ENCODE measurements at places on chromosomes 16 and 17. TPM values are rescaled to one million over a fixed set of nuclear protein-coding genes. Genes with fewer than 3 reads are reported as not detected.

DNA sequence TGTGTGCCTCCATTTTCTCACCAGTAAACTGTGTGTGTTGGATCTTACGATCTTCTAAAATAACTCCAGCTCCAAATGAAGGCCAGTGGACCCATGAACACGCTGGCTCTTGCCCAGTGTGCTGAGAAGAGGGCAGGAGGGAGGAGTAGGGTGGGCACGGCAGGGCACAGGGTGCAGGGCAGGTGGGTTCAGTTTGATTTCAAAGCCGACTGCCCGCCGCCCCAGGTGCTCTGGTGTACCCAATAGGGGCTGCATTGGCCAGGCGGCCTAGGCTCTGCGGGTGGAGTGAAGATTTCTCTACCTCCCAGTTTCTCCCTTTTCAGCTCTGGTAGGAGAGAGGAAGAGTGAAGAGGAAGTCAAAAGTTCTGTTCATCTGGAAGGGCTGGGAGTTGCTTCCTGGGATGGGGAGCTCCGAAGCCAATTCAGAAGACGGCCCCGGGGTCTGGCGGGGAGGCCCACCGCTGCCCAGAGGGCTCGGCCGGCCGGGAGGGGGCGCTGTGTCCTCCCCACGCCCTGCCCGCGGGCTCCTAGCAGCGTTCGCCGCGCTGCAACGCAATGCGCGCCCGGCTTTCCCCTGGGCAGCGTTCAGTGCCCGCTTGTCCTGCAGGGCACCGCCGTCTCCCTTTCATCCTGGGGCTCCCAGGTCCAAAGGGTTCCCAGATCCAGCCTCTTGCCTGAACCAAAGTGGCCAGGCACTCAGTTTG, 1.1 kb upstream of the CRHR1 start:
- DNase-seq = peak; percentile 53

DNA sequence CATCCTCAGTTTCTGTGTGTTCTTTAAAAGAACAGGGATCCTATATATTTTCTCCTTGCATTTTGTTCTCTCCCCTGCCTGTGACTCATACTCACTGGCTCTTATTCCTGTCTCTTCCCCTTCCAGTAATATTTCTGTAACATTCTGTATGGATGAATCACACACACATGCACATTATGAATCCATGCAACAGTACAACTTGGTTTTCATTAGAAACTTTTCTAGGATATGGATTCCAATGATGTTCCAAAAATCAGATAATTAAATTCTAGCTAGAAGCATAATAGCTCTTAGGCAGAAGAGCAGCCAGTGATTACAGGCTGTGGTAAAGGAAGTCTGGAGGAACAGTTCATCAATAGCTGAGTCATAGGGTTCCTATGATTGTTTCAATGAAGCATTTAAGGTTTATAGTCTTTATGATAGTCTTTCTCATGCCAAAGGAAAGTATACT, 119.6 kb upstream of the PMFBP1 start:
- peak; percentile 71 for DNase-seq

DNA sequence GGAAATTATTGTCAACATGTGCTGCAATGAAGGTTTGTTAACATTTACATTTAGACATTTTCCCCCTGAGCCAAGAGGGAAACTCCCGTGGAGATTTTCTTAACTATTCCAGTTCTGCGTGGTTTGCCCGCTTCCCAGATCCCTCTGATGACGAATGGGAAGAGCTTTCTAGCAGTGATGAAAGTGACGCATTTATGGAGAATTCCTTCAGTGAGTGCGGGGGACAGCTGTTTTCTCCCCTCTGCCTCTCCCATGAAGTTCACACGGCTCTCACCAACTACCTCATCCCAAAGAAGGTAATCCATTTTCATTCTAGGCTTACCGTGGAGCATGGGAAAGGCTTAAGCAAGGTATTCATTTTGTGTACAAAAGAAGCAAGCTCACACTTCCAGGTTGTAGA, 18.2 kb downstream of the HEATR3 start:
- DNase-seq = no peak

DNA sequence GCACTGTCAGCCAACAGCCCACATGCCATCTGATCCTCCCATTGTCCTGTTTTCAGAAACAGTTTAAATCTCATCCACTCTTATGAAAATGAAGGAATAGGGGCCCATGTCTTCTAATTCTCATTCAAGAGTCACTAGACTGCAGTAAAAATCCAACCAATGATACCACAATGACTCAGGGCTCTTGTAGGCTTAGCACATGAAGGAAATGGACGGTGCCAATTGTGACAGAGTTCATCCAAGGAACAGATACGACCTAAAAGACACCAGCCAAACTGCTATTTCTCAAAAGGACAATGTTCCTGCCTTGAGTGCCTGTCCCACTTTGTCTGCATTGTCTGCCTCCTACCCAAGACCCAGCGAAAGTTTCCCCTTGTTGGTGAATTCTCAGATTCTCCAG, 204.8 kb upstream of the COX10 start:
- DNase-seq = peak; percentile 77

GRCh38 chr17:42889809-42890208, 10.8 kb upstream of the G6PC1 start:
- no peak for DNase-seq

- DNase-seq = no peak
These were observed 589 bp downstream of the NMT1 start for GRCh38 chr17:45061606-45062205.

- DNase-seq = peak; percentile 86
These were observed at the start of gene TMEM107 for GRCh38 chr17:8176197-8176940. TSS of gene TMEM107 (minus strand) at chr17:8176380. CDS start at chr17:8176286, 94 bp downstream.

The TBX6 gene
- total RNA-seq = not detected

The LRRC46 gene
- not detected for total RNA-seq

The PGS1 gene
- 25.6 TPM for total RNA-seq

The ALOX12B gene
- not detected for total RNA-seq

The EVI2A gene
- 0.63 TPM for total RNA-seq
